Central memory CD4-positive, alpha-beta T cell (primary cell): ENCODE measurements at places on chromosomes 12 and 14.
A peak's percentile ranks its signal among the peaks of the same experiment; 100 is the strongest.

DNA sequence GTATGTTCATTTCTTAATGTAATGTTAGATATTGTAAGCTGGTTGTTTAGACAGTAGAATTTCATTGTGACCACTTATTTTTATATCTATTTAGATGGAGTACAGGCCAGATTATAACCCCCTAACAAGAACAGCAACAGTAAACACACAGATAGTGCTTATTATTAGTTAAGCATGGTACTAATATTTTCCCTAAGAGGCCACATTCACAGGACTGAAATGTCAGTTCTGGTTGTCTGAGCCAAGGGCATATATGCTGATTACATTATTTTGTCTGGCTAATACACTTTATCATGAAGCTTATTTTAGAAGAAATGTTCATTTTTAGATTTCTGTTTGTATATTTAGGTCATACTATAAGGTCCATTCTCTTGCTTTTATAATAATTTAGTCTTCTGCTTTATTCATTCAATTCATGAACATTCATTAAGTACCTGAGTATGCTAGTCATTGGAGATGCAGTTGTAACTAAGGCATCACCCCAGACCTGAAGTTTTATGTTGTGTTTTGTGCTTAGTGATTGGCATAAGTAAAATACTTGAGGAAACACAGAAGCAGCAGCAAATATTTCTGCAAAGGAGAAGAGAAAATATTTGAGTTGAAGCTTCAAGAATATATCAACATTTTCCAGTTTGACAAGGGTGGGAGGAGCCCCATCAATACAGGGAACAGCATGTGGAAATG, 413.7 kb downstream of the RAD51B start:
- no peak for DNase-seq

- DNase-seq: no peak
Observed at GRCh38 chr14:38618514-38618913, 362.6 kb upstream of the CLEC14A start.

DNA sequence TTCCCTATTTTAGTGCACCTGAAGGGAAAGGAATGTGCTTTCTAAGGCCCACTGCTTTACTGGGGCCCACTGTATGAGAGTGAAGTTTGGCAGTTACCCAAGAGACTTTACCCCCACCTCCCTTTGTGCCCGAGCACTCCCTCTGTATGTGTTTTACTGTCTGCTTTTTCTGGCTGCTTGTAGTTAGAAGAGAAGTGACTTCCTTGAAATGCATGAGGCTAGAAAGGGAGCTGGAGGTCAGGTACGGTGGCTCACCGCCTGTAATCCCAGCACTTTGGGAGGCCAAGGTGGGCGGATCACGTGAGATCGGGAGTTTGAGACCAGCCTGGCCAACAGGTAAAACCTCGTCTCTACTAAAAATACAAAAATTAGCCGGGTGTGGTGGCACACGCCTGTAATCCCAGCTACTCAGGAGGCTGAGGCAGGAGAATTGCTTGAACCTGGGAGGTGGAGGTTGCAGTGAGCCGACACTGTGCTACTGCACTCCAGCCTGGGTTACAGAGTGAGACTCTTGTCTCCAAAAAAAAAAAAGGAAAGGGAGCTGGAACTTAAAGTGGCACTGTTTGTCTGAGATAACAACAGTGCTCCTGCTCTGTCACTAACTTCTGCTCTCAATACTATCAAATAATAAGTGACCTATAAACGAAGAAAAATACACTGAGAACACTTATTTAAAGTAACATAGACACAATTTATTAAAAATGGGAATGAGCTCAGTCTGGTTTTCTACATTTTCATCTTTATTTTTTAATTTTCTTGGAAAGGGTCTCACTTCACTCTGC, 5.8 kb downstream of the TRIP11 start:
- no peak for DNase-seq

DNA sequence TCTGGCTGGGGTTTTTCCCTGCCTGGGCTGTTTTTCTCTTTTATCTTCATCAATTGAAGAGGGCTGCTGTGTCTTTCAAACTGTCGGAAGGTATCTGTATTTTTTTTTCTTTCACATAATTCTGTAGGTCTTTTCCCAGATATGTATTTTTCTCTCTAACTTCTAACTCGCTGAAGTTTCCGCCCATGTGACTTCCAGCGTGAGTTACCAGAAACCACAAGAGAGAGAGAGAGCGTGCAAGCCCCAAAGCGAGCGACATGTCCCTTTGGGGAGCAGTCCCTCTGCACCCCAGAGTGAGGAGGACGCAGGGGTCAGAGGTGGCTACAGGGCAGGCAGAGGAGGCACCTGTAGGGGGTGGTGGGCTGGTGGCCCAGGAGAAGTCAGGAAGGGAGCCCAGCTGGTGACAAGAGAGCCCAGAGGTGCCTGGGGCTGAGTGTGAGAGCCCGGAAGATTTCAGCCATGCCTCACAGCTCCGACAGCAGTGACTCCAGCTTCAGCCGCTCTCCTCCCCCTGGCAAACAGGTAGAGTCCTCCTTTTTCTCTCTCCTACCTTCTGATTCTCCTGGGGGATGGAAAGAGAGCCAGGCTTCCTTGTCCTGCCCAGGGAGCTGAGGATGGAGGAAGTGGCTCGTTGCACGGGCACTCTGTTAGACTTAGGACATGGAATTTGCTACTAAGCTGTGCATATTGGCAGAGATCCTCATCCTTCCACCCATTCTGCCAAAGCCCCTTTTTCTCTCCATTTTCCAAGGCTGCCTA, at the start of gene BATF:
BATF (plus strand) TSS at position 246 of the 759 bp plus-strand sequence; CDS start at position 460, 214 bp downstream.
- peak; percentile 81 for DNase-seq
